ENCODE measurements at places on chromosomes 13 and 19.

- no peak for DNase-seq
These were observed 20.9 kb upstream of the C1QTNF9B start for GRCh38 chr13:23918208-23918607.

DNA sequence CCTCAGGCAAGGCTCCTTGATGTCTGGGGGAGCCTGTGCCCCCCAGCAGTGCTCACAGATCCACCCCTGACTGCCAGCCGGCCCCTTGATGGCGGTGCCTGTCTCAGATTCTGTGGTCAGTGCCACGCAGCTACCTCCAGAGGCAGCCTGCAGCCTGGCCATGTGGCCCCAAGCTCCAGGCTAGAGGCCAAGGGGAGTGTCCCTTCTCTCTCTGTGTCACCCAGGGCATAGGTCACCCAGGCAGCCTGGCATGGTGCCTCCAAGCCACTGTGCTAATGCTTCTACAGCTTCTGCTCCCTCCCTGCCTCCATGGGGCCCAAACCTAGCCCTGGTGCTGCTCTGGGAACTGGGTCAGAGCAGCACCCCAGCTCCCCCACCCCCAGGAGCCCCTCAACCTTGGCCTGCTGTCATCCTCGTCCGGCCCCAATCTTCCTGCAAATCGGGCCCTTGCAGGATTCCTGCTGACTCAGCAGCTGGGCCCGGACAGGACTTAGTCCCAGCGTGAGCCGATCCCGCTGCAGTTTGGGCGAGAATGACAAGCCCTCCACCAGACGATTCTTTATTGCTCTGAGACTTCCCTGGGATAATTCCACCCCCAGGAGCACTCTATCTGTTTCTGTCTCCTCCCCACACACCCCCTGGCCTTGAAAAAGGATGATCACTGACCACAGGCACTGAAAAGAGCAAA, 2.8 kb upstream of the ARL11 start:
- DNase-seq: no peak

GRCh38 chr19:48644839-48645619, 958 bp downstream of the CA11 start:
- peak; percentile 81 for DNase-seq

DNA sequence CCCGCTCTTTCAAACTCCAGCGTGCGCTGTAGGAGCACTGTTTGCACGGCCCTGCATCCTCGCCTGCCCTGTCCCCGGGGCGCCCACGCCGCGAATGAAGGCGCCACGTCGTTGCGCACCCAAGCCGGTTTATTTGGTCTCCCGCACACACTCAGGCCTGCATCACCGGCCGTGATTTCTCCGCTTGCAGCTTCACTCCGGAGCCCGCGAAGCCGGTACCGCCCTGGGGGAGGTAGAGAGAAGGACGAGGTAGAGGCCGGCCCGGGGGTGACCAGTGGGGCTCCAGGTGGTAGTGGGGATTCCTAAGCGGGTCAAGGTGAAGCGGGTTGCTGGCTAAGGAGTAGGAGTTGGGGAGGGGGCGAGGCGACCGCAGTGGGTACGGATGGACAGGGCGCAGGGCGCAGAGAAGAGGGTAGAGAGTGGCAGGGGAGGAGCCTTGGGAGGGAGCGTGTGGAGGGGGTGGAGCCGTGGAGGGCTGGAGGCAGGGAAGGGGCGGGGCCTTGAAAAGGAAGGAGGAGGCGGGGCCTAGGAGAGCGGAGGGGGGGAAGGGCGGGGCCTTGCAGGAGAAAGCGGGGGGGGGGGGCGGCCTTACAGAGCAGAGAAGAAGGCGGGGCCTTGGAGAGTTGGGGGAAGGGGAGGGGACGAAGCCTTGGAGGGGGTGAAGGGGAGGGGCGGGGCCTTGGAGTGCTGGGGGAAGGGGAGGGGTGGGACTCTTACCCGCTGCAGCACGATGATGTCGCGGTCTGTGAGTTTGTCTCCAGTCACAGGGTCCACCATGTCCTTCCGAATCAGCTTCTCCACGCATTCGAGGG, 24.6 kb downstream of the NOSIP start:
- DNase-seq: no peak

- no peak for DNase-seq
These were observed 49.7 kb downstream of the ESD start for GRCh38 chr13:46747031-46747820.

- DNase-seq: peak; percentile 70
These were observed at the start of gene LMTK3 for GRCh38 chr19:48511800-48512503. TSS of gene LMTK3 (minus strand) at chr19:48511835. CDS start at chr19:48511576, 259 bp downstream.

- no peak for DNase-seq
These were observed 367.3 kb downstream of the DCT start for GRCh38 chr13:94112227-94112626.

DNA sequence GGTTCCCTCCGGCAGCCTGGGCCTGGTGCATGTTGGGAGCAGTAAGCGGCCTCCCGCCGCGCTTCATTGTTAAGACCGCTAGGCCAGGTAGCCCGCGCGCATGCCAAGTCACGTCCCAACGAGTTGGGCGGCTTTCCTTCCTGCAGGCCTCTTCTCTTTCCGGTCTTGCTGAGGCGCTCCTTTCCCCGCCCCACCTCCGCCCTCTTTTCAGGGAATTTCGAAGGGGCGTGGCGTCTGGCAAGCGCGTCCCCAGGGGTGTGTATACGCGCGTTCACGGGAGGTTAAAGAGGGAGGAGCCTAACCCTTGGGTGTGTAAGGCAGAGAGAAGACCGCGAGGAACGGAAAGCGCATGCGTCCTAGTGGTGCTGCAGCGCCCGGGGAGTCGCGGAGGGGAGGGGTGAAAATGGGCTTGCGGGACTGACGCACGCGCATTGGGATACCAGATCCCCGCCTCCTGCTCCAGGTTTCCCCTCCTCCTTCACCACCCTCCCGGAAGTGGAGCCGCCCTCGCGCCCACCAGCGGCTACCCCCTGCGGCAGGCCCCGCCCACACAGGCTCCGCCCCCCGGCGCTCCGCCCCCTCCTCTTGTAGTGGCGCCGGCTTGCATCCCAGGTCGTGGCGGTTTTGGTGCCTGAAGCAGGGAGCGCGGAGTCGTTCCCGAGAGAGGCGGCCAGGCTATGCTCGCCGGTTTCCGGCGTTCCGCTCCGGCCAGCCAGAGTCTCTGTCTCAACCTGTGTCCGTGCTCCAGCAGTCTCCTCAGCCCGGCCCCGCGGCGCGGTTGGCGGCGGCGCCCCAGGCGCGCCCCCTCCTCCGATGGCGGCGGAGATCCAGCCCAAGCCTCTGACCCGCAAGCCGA, at the start of gene WDFY2:
Gene WDFY2 (plus strand): TSS at position 588 of the 856 bp plus-strand sequence. CDS start 226 bp downstream, at position 814.
- peak; percentile 99 for DNase-seq

DNA sequence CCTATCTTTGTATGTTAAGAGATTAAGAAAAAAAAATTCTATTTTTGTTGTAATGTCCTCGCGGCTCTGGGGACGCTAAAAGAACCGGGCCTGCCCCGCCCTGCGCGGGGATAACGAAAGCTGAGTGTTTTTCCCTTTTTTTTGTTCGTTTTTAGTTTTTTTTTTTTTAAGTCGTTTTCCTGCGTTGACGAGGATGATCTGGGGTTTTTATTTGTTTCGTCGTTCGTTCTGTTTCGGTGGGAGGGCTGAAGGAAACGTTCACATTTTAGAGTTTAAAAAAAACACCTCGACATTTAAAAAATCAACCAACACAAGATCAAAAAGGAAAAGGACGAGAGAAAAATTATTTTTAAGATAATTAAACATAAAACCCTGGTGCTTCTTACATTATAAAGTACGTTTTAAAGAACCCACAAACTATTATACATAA, 5.6 kb downstream of the LYL1 start:
- DNase-seq: no peak

DNA sequence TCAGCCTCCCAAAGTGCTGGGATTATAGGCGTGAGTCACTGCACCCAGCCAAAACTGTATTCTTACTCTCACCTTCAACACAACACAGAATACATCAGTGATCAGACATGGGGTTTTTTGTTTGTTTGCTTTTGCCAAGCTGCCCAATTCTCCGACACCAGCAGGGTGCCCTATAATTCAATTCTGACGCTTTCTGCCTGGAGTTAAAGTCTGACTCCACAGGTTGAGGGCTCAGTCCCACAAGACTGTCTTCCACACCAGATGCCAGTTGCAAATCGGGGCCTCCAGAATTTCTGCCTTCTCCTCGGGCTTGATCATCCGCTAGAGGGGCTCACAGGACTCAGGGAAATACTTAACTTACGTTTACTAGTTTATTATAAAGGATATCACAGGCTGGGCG, 22.1 kb downstream of the FBN3 start:
- no peak for DNase-seq

GRCh38 chr13:43865892-43866291, 13.6 kb downstream of the CCDC122 start:
- DNase-seq: no peak

DNA sequence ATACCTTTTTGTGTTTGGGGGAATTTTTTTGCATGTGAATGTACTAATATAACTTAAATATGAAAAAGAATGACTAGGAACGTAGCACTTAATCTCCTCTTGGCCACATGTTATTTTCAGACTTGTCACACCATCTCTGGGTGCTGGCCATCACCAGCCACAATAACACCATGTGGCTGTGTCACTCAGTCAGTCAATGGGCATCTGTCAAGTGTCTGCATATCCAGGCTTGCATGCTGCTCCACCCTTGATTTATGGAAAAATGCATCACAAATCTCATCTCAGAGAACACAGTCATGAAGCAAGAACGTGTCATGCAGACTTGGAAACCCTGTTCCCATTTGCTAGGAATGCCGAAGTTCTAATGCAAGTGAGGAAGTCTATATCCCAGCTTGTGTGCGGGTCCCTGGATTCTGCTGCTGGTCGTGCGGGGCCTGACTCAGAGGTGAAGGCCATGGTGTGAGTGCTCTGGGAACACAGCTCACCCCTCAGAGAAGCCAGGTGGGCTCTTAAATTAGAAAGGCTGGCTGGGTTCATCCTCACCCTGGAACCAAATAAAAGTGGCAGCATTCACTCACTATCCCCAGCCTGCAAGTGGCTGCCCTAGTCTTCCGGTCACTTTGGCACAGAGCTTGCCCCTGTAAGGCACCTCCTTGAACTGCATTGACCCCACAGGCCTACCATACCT, 53.6 kb upstream of the ARHGEF7 start:
- no peak for DNase-seq

- DNase-seq: no peak
These were observed 1.5 kb downstream of the RAB20 start for GRCh38 chr13:110559986-110560385.

- DNase-seq: no peak
These were observed 173.9 kb downstream of the DCLK1 start for GRCh38 chr13:35957241-35957731.

- DNase-seq: no peak
These were observed 18.9 kb downstream of the SPATA13 start for GRCh38 chr13:24179486-24179850.

GRCh38 chr13:105541565-105541964, 993.9 kb downstream of the EFNB2 start:
- DNase-seq: no peak

DNA sequence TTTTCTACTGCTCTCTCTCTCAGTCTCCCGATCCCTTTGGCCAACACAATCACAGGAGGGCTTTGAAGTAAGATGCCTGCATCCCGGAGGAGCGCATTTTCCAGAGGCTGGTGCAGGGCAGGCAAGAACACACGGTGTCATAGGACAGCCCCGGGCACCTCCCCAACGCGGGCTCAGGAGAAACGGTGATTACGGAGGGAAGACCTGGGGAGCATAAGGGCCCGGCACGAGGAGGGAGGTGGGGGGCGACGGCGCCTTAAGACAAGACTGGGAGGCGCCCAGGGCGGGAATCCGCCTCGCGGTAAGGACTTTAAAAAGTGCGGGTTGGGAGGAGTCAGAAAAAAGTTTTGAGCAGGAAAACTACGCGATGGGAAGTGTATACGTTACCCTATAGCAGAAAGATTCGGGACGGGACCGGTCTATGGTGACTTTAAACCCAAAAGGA, 18.7 kb upstream of the ZNF888 start:
- no peak for DNase-seq

- DNase-seq: no peak
These were observed 739.9 kb downstream of the DIAPH3 start for GRCh38 chr13:59423708-59424340.

DNA sequence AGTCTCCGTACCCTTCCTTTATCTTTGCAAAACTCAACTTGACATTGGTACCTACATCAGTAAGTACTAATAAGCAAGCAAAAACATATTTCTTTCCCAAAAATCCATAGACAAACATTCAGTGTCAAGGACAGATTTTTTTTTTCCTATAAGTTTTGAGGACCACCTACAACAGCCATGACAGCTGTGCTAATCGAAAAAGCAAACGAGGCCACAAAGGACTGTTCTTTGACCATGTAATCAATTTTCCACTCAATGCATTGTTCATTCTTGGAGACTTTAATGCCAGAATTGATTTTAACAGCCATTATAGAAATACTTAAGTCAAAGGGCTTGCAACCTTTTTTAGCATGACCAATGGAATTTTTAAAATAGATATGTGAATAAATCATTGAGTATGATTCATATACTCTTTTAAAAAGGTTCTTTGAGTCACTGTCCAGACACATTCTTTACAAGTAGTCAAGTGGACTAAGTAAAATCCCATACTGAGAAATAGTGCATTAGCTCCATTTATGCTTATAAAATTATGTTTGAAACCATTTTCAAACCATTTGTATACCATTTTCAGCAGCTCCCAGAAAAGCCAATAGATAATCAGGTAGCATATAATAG, 323.9 kb downstream of the MZT1 start:
- no peak for DNase-seq

- no peak for DNase-seq
These were observed 10.9 kb downstream of the NCR1 start for GRCh38 chr19:54916822-54917221.

DNA sequence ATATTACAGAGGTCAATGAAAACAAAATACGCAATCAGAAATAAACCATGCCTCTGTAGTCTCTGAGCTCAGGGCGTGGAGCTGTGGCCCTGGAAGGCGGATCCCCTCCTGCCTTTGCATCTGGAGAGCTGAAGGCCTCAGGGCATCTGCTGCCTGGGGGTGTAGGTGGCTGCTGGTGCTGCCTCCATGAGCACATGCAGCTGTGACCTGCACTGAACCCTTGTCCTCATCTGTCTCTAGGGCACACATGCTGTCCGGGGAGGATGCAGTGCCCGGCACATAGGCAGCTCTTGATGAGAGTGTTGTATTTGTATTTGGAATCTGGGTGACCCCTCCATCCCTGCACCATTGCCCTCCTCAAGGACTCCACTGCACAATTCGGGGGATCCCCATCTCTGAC, 185.7 kb downstream of the TEX29 start:
- no peak for DNase-seq

DNA sequence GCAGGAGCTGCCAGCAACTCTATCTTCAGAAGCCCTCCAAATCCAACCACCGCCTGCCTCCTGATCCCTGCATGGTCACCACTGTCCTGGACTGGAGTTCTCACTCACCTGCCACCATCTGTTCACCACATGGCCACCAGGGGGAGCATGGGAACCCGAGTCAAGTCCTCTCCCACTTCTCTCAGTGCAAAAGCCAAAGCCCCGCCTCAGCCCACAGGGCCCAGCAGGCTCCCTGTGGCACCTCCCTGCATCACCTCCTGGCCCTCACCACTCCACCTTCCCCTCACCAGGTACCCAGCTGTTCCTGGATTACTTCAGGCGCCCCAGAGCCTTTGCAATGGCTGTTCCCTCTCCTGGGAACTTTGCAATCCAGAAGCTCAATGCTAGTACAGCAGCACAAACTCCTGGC, 5.3 kb downstream of the DHPS start:
- peak; percentile 17 for DNase-seq

- DNase-seq: no peak
These were observed 15.9 kb upstream of the IZUMO2 start for GRCh38 chr19:50178859-50179537.

GRCh38 chr13:28557725-28558520, 63.0 kb upstream of the FLT1 start:
- DNase-seq: no peak

GRCh38 chr19:1945899-1946298, 4.9 kb downstream of the CSNK1G2 start:
- DNase-seq: peak; percentile 36

GRCh38 chr19:10439588-10439987, 19.2 kb downstream of the PDE4A start:
- no peak for DNase-seq

Data from NCI-H1694 treated with DMSO at 0.1 percent for 48 hours (cell line).